ENCODE measurements at places on chromosomes 6 and 20.
A peak's percentile ranks its signal among the peaks of the same experiment; 100 is the strongest.

DNA sequence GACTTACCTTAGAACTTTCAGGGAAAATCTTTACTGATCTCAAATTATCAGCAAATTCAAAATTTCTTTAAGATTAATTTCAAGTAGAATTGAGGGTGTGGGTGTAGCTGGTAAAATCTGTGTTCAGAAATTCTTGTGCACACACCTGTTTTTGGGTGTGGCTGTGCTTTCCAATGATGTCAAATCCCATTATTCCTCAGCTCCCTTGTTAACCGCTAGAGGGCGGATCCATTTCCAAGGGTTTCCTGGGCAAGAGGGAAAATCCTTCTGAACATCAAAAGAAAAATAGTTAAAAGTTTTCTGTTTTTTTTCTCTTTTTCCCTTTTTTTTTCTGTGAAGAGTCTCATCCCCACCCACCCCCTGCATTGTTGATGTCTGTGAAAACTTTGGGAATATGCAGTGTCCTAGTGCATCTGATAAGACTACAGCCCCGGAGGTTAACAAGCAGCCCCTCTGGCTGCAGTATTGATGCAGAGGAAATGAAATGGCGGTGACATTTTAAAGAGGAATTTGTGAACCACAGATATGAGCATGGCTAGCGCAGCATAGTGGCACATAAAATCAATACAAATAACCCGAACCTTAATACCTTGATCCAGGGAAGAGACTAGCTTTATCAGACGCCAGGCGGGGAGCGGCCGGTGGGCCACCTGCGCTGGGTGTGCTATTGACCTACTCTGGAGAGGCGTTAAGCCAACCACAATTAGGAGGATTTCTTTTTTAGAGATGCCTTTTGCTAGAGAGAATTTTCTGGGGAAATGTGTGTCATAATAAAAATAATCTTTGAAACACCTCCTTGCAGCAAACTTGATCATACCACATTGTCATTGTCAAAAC lies 130.9 kb downstream of the FOXA2 start:
- no peak for DNase-seq

DNA sequence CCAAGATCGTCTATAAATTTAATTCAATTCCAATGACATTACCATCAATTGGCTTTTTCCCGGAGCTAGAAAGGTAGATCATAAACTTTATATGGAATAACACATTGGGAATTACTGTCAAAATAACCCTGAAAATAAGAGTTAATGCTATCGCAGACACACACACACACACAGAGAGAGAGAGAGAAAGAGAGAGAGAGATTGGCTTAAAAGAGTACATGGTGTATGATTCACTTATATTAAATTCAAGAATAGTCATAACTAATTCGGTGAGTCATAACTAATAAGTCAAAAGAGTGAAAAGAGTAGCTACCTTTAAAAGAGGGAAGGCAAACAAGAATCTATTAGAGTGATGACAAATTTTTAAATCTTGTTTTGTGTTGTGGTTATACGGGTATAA lies 425.5 kb downstream of the TBC1D32 start:
- no peak for DNase-seq

DNA sequence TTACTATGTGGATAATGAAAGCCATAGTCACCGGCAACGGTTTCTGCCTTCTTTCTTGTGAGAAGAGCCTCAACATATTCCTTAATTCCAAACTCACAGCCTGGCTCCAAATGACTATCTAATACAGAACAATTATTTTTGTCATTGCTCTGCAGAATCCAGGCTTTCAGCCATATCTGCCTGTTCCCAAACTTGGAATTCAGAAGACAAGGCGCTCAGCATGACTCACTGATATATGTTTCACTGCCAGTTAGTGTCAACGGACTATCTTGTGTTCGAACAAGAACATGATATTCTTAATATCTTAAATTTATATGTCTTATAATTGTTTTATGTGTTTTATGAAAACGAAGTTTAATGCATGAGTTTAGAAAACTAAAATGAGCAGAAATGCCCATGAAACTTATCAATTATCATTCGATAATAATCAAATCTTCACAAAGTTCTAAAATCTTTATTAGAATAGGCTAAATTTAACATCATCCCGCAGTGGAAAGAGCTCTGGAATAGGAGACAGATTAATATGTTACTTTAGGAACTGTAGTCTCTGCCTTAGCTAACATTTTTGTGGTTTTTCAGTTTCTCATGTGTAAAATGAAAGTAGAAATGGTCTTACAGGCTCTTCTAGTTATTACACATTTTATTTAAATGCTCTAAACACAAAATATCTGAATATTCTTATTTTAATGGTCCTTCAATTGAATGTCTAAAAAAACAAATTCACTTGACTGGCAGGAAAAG lies 669.3 kb upstream of the GJE1 start:
- DNase-seq = no peak

GRCh38 chr20:9835302-9835701 lies 3.6 kb downstream of the PAK5 start:
- DNase-seq = no peak

DNA sequence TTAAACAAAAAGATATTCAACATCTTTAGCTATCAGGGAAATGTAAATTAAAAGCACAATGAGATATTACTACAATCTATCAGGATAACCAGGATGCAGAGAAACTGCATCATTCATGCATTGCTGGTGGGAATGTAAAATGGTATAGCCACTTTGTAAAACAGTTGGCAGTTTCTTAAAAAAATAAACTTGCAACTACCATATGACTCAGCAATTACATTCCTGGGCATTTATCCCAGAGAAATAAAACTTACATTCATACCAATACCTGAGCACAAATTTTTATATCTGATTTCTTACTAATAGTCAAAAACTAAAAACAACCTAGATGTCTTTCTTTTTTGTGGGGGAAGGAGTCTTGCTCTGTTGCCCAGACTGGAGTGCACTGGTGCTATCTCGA lies 190.3 kb upstream of the TAB2 start:
- DNase-seq = no peak

GRCh38 chr6:167116109-167116837 lies 6.6 kb upstream of the CCR6 start:
- no peak for DNase-seq

DNA sequence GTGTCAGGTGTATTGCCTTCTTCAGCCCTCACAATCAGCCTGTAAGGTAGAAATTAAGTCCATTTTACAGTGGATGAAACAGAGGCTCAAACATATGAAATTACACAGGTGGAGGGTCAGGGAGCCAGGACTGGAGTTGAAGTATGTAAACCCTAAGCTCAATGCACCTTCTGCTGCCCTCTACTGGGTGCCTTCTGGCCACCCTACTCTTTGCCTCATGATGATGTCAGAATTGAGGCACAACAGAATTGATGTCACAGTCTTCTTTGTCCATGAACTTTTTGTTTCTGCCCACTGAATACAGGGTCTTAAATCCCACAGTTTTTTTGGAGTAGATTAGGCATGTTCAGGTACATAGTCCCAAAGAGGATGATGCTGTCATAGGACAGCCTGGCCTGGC lies 400.8 kb upstream of the CHD6 start:
- DNase-seq = no peak

- DNase-seq = peak; percentile 58
Observed at GRCh38 chr6:118892355-118892991, 1.5 kb upstream of the ASF1A start.

DNA sequence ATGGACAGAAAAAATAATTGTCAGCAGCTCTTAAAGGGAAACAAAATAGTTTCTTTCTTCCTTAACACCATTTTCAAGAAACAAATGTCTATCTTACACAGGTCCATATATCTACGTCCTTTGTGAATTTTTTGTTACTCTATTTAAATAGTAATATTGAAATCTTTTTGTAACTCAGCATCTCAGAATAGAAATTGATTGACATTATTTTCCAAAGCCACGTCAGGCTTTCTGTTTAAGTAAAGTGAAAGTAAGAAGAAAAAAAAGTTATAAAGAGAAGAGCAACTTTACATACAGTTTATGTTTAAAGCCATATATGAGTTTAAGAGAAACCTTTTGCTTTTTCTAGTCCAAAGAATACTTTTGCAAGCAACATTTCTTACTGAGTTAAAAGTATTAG lies 402.9 kb upstream of the SOX4 start:
- no peak for DNase-seq

DNA sequence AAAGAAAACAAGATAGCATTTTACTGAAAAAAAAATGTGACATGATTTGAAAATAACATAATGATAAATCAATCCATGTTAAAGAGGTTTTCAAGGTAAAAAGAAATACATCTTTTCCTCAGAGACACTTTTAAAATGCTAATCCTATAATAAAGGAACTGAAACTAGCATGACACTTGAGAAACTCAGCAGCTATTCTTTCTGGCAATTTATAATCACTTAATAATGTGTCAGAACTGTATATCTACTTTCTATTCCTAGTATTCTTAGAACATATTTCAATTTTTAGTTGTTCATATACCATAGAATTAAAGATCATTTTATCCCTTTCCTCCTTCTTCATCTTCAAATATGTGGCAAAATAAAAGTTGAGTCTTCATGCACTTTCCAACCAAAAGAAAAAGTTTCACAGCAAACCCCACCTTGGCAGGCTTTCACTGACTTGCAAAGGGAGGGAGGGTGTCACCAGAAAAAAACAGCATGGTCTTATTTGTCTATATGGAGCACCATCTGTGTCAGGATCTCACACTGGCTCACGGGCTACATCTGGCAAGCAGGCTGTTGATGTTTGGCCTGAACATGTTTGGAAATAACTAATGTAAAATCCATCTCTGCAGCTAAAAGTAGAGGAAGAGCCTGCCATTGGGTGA lies 48.5 kb downstream of the FHL5 start:
- DNase-seq = no peak

DNA sequence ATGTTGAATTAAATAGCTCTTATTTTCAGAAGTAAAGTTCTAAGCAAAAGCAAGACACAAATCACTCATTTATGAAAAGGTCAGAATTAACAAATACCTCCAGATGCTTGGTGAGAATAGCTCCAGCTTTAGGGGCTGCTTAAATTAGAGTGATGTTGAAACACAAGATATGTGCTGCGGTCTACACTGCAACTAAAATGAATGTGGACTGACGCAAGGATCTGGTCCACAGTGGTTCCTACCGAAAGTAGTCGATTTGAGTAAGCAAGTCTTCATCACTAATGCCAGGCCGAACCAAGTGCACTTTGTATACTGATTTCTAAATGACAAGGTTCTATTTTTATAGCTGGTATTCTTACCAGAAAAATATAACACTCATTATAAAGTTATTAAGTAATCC lies 96.3 kb downstream of the PRDM1 start:
- no peak for DNase-seq

GRCh38 chr6:105600336-105601260 lies 197.7 kb upstream of the PREP start:
- no peak for DNase-seq

- peak; percentile 70 for DNase-seq
Observed at GRCh38 chr6:11710311-11710761, 68.3 kb downstream of the ADTRP start.

DNA sequence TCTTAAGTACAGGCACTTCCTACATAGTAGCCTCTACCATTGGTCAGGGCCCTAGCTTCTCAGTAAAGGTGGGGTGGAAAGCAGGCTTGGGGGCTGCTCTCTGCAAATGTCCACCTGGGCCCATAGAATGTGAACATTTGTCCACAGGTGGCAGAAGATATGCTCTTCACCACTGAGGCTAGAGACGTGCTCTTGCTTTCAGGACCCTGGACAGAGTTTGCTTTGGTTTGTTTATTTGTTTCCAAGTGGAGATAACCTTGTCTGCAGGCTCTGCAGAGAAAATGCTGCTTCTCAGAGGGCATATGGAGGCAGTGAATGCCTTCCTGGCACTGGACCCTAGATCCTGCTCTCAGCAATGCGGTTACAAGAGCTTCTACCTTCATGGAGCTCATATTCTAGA lies 129.0 kb downstream of the F13A1 start:
- DNase-seq = no peak

GRCh38 chr20:8974009-8974708 lies 94.7 kb upstream of the PLCB4 start:
- no peak for DNase-seq

GRCh38 chr6:120214088-120214499 lies 864.5 kb upstream of the MAN1A1 start:
- no peak for DNase-seq

- no peak for DNase-seq
Observed at GRCh38 chr6:24052590-24052961, 73.4 kb upstream of the NRSN1 start.

DNA sequence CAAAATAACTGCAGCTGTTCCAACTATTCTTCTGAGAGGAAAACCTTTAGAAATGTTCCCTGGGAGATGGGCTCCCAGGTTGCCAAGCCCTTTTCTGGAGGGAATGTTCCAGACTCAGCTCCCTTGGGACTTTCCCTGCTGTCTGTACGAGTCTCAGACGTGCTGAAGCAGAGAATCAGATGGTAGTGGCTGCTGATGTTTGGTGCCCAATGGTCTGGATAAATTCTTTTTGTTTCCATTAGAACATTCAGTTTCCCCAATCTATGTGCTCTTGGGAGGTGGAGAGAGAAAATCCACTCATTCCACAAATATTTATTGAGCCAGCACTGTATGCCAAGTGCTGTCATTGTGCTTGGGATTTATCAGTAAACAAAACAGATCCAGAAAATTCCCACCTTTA lies 40.0 kb downstream of the SNHG17 start:
- DNase-seq = no peak

GRCh38 chr20:497979-498378 lies 35.6 kb upstream of the TBC1D20 start:
- no peak for DNase-seq

DNA sequence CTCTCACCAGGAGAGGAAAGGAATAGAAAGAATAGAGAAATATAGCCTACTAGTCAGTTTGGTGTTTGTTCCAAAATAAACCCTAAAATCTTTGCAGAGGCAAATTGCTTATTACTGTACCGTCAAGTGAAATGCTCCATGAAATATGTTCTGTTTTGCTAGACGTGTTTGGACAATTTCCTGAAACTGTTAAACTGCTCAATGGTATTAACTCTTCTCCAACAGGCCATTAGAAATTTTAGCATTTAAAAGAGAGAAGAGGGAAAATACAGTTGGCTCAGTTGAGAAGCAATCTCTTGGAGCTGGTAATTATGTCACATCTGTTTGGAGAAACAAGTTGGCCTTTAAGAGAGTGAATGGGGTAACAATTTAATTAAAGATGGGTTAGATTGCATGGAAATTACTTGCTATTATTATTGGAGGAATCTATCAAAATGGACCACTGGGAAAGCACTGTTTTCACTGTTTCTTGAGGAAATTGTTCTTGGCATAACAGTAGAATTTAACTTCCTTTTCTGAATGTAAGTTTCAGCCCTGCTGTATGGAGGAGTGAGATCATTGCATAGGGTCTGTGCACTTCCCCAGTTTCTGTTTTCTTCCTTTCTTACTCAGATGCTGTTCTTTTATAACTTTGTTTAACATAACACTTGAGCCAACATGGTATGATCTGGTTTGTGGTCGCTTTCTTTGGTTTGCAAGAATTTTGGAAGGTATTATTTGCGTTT lies 373.6 kb downstream of the PLCB1 start:
- no peak for DNase-seq

DNA sequence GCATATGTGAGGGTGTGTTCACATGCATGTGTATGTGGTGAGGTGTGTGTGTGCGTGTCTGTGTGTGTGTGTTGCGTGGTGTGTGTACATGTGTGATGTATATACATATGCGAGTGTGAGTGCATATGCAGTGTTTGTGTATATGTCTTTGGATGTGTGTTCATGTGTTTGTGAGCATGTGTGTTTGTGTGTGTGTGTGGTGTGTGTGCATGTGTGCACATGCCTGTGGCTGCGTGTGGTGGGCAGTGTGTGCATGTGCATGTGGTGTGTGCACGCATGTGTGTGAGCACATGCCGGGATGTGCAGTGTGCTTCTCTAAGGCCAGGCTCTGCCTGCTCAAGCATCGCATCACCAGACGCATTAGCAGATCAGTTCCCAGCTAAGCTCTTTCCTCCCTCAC lies 5.7 kb downstream of the THBS2 start:
- no peak for DNase-seq

GRCh38 chr6:82179415-82179814 lies 68.1 kb downstream of the IBTK start:
- DNase-seq = no peak
